ENCODE measurements at places on chromosomes 2 and 18.

DNA sequence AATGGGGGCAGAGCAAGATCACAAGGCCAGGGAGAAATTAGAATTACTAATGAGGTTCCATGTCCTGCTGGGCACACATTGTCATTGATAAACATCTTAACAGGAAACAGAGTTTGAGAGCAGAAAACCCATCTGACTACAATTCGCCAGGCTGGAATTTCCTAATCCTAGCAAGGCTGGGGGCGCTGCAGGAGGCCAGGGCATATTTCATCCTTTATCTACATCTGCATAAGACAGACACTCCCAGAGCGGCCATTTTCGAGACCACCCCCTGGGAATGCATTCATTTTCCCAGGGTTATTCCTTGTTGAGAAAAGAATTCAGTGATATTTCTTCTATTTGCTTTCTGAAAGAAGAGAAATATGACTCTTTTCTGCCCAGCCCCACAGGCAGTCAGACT lies 152.7 kb downstream of the SUCLG1 start:
- no peak for DNase-seq

GRCh38 chr2:144481666-144482065 lies 38.3 kb downstream of the ZEB2 start:
- DNase-seq = no peak

DNA sequence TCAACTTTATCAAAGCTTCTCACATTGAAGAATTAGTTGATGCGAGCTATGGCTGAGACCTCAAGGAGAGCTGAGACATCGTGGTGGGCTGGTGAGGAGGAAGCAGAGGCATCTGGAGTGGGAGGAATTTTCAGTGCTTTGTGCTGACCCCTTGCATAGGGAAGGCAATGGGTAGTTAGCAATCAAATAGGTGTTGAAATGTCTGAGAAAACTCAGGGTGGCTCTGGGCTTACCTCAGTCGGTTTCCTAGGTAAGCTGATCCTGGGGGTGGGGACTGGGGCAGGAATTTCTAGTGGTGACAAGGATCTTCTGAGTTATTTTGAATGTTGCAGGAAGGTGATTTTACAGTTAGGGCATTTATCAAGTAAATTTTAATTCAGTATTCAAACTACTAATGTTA lies 20.7 kb upstream of the DPP10 start:
- DNase-seq = no peak

DNA sequence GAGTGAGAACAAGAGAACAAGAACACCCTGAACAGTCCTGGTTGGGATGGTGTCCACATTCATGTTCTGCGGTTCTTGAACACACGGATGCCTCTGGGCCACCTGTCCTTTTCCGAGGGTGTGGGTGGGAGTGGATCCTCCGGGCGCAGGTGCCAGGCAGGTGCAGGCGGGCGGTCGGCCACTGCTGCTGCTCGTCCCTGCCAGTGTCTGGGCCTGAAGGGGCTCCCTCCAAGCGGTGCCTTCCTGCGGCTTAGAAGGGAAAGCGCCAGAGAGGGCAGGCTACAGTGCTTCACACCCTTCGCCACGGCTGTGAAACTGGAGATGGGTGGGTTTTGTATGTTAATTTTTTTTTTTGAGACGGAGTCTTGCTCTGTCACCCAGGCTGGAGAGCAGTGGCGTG lies 8.0 kb upstream of the D2HGDH start:
- DNase-seq = no peak

DNA sequence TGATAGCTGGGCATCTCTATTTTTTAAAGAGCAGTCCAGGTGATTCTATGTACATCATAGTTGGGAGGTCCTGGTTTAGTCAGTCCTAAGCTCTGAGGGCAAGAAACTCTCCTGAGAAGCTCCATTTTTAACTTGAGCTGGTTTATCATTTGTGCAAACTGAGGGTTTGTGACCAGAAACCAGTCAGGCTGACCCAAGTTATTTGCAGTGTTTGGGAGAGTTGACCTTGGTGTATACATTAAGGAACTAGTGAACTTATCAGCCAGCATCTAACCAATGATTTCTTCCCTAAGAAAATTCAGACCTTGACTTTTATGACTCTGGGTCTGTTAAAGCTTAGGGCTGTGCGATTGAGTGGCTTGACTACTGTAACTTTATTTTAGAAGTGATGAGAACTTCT lies 10.6 kb upstream of the MGAT5 start:
- no peak for DNase-seq

DNA sequence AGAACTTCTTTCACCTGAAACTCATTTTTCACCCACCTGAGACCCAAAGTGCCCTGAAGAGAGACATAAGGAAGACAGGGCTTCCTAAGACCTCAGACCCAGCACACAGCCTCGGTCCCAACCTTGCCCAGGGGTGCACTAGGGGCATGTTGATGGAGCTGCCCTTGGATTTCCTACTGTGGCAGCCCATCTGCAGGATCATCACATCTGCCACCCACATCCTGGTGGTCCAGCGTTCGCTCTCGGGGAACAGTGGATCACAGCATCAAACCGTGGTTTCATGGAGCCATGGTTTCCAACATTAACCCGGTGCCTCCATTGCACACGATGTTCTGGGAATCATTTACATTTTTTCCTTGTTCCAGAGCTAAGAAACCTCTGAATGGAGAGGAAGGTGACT lies 186.4 kb downstream of the TFCP2L1 start:
- DNase-seq = no peak

DNA sequence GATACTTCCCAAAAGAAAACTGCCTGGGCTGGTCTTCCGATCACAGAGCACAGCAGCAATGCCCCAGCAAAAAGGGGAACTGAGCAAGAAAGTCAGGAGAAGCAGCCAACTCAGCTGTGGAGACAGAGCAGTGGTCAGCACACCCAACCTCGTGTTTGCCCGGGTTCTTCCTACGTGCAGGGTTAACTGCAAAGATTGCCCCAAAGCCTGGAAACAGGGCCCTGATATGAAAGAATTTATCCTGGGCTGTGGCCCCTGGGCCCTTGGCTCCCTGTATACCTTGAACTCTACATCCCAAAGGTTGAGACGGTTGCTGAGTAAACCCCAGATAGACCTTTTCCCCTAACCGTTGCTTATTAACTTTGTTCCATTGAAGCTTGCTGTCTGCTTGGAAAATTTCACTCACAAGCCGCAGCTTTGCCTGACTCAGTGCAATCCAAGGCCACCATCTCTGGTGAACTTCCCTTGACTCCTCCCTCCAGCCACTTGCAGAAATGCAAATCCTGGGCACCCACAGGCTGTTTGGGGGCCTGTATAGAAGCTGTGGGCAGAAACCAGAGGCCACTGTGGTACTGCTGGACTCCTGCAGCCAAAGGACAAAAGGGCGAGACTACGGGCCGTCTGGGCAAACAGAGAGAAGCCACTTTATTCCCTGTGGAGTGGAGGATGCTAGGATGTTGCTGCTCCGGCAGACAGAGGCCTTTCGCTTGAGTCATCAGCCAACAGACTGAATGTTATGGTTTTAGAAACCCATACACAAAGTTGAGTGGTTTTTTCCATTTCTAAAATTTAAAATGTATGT lies 18.2 kb downstream of the NRP2 start:
- no peak for DNase-seq

- DNase-seq = no peak
These were observed 306.0 kb upstream of the RAB12 start for GRCh38 chr18:8303151-8303755.

DNA sequence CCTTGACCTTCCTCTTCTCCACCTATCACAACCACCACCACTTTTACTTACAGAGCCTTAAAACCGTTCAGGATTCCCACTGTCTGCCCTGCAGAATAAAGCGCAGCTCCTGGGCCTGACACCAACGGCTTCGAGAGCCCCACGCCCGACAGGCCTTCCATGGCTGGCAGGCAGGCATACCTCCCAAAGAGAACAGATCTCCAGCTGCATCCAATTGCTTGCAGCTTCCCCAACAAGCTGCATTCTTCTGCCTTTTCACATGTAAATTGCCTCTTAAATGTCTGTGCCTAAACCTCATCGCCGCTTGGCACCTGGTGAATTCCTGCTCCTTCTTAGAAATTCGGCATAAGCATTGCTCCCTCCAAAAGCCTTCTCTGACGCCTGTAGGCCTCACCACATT lies 31.5 kb upstream of the FAM124B start:
- DNase-seq = no peak

GRCh38 chr2:129492548-129492947 lies 486.9 kb upstream of the RAB6C start:
- no peak for DNase-seq

DNA sequence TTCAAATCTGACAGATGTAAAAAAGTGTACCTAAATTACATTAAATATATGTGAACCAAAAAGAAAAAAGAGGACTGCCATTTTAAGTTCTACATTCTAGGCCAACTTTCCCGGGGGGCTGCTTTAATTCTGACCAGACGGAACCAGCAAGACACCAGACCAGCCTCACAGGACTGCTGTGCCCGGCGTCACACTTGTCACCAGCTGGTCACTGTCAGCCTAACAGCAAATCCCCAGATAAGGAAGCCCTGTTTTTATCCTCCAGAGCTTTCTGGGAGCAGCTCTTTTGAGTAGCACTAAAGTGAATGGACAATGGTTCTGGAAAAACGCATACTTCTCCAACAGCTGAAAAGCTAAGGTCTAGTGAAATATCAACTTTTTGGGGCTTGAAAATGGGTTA lies 35.6 kb downstream of the CYB5A start:
- no peak for DNase-seq

- DNase-seq = no peak
These were observed 158.1 kb upstream of the ZNF521 start for GRCh38 chr18:25510096-25510495.

DNA sequence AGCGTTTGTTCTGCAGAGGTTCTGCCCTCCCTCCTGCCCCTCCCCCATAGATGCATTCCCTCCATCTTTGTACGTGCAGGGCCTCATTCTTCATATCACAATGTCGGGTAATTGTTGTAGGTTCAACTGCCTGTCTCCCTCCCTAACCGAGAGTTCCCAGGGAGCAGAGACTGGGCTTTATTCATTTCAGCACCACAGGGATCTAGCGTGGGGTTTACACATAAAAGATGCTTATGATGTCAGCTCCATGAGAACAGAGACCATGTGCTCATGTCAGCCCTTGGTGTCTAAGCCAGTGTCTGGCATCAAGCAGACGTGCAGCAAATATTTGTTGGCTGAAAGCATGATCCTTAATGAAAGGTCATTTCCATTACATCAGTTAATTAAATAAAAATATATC lies 298.9 kb upstream of the TRIB2 start:
- DNase-seq = no peak

GRCh38 chr2:167331636-167332232 lies 443.5 kb downstream of the XIRP2 start:
- DNase-seq = peak; percentile 6

DNA sequence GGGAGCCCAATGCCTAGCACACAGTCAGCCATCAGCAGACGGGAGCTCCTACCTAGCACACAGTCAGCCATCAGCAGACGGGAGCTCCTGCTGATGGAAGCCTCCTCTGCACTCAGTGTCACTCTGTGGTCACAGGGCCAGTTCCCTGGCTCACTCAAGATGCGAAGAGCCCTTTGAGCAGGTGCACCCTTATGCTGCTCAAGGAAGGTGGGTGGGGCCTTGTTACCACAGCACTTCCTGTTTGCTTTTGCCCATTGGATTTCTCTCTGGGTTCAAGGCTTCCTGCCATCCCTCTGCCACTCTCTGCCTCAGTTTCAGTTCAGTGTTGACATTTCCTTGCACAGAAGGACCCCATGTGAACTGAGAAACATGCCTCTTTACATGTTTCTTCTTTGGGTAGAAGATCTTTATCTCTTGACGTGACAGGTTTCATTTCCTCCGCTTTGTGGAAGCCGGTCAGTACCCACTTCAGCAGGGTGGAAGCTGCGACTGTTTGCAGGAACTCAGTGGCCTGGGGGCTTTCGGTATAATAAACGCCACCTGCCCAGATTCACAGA lies 11.6 kb downstream of the TRIB2 start:
- DNase-seq = no peak

GRCh38 chr2:239377591-239377990 lies 23.2 kb downstream of the HDAC4 start:
- DNase-seq = no peak

- DNase-seq = no peak
These were observed 82.7 kb downstream of the DOCK10 start for GRCh38 chr2:224959556-224959955.
